ENCODE measurements at places on chromosomes 3 and 15.

DNA sequence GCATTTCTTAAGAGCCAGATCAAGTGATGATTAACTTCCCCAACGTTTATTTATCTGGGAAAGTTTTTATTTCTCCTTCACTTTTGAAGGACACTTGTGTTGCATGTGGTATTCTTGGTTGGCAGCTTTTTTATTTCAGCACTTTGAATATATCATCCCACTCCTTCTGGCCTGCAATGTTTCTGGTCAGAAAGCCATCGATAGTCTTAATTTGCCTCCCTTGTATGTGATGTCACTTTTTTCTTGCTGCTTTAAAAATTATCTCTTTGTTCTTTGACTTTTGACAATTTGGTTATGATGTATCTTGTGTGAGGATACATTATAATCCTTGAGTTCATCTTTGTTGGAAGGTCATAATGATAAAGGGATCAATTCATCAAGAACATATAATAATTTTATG, 503.2 kb downstream of the OTOL1 start:
- DNase-seq: no peak

GRCh38 chr3:106619-107018, 89.9 kb upstream of the CHL1 start:
- DNase-seq: no peak

- peak; percentile 65 for DNase-seq
Observed at GRCh38 chr15:88982304-88982945, 69.2 kb upstream of the MFGE8 start.

- DNase-seq: no peak
Observed at GRCh38 chr3:137988152-137988551, 21.8 kb upstream of the CLDN18 start.

GRCh38 chr15:40038275-40038637, 725 bp downstream of the SRP14 start:
- DNase-seq: peak; percentile 29

GRCh38 chr3:182626484-182627467, 166.5 kb upstream of the ATP11B start:
- no peak for DNase-seq

DNA sequence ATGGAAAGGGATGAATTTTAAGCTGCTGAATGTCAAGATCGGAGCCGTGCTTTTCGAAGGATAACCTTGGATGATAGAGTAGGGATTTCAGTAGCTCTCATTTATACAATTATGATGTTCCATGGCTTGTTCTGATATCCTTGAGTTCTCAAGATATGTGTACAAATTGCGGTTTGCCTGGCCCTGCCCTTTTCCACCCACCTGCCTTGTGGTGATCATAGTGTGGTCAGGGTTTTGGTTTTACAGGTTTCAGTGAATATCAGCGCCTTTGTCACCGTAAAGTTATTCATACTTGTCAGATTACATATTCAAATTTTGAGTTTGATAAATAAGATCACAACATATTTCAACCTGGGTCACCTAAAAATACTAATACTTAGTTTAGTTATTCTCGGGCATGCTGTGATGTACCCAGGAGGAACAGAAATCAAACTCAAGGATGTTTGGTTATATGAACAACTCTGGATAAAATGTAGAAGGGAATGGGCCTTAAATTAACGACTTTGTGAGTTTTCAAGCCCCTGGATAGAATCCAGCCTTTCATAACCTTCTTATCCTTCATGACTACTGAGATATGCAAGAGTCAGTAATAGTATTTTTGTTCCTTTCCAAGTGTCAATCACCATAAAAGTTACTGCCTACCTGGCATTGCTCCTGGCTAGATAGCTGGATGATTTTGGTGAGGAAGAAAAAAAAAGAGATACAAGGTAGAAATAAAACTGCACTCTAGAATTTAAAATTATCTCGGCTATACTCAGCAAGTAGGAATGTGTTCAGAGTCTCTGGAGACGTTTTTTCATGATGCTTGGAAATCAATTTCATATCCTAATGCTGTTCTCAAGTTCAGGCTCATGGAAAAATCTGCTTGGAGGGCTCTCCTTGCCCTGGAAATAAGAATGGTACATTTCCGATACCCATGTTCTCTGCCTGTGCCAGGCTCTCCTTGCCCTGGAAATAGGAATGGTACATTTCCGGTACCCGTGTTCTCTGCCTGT, 209.2 kb upstream of the TPRG1 start:
- DNase-seq: peak; percentile 10

GRCh38 chr15:74414603-74415338, 19.0 kb downstream of the SEMA7A start:
- DNase-seq: no peak

GRCh38 chr3:159583662-159584061, 405.0 kb upstream of the IL12A start:
- peak; percentile 60 for DNase-seq

- DNase-seq: no peak
Observed at GRCh38 chr3:184360070-184360928, 1.1 kb downstream of the CLCN2 start.

DNA sequence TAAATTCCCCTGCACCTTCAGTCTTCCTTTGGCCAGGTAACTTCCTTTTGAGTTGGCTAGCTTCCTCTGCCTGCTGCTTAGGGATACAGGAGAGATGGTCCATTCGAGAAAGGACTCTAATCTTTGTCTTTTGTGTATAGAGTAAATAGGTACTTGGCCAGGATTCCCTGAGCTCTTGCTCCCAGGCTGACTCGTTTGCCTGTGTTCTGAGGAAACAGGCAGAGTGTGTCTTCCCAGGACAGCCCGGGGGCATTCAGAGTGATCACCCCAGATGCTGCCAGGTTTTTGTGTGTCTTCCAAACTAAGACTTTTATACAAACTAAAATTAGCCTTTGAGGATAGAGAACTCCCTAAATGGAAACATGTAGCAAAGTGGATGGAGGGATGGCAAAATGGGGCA, 39.5 kb downstream of the TMEM108 start:
- no peak for DNase-seq

GRCh38 chr3:9581742-9582141, 28.1 kb upstream of the LHFPL4 start:
- no peak for DNase-seq

- DNase-seq: no peak
Observed at GRCh38 chr3:162945626-162946025, 1449.0 kb downstream of the OTOL1 start.

DNA sequence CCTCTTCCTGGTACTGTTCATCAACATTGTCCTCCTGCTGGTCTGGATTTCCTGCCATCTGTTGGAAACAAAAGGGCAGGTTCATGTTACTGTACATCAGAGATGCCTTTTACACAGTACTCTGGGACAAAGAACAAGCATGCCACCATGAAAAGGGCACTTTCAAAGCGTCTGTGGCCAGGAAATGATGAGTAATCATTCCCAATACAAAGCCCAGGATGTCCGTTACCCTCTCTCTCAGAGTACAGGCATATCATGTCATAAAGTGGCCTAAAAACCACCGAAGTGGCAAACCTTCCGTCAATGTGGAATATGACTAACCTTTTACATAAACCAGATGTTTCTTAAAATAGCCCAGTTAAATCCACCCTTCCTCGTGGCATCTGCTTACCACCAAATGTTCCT, 71.2 kb downstream of the GOLIM4 start:
- peak; percentile 78 for DNase-seq

GRCh38 chr3:185076219-185076618, 76.6 kb downstream of the C3orf70 start:
- no peak for DNase-seq

DNA sequence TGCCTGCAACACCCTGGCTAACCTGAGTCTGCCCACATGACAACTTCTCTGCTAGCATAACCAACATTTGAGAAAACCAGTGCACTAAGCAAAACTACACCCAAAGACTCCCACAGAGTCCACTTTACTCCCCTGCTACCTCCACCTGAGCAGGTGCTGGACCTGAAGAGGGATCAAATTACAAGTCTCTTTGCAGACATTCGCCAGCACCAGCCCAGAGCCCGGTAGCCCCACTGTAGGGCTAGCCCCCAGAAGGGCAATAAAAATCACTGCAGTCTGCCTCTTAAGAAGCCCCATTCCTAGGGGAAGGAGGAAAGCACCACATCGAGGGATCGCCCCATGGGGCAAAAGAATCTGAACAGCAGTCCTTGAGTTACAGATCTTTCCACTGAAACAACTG, 472.2 kb downstream of the GRM7 start:
- DNase-seq: no peak

DNA sequence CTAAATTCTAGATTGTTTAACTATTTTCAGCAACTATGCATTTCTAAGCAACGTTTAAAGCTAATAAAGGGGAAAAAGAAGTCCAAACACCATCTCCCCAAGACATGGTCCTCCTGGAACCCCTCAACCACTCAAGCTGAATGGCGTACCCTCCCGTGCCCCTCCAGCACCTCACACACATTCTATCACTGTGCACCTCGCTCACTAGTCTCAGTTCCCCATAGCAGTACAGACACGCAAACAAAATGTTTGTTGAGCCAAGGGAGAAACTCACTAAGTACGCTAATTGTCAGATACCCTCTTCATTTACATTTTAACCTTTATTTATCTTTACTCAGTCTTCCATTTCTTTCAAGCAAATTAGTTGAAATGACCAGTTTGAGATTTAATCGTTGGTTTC, 48.8 kb downstream of the ACAP2 start:
- no peak for DNase-seq

GRCh38 chr15:40357723-40358470, at the start of gene DISP2:
TSS of gene DISP2 (plus strand) at chr15:40358219. CDS start at chr15:40358322, 103 bp downstream.
- DNase-seq: peak; percentile 79

GRCh38 chr3:66400411-66401156, 100.2 kb downstream of the LRIG1 start:
- DNase-seq: no peak

DNA sequence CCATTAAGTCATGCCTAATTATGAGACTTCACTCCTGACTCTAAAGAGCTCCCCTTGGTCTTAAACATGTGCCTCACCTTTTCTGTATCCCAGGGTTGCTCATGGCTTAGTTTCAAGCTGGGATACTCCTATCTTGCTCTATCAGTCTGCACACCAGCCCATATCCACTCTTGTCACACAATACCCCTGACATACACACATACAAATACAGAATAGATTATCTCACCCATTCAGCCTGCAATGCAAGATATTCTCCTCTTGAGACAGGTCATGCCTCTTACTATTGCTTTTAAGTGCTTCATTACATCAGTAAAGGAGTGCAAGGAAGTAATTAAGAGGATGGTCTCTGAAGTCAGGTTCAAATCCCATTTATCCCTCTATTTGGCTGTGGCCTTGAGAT, 587.3 kb downstream of the IGSF11 start:
- no peak for DNase-seq

DNA sequence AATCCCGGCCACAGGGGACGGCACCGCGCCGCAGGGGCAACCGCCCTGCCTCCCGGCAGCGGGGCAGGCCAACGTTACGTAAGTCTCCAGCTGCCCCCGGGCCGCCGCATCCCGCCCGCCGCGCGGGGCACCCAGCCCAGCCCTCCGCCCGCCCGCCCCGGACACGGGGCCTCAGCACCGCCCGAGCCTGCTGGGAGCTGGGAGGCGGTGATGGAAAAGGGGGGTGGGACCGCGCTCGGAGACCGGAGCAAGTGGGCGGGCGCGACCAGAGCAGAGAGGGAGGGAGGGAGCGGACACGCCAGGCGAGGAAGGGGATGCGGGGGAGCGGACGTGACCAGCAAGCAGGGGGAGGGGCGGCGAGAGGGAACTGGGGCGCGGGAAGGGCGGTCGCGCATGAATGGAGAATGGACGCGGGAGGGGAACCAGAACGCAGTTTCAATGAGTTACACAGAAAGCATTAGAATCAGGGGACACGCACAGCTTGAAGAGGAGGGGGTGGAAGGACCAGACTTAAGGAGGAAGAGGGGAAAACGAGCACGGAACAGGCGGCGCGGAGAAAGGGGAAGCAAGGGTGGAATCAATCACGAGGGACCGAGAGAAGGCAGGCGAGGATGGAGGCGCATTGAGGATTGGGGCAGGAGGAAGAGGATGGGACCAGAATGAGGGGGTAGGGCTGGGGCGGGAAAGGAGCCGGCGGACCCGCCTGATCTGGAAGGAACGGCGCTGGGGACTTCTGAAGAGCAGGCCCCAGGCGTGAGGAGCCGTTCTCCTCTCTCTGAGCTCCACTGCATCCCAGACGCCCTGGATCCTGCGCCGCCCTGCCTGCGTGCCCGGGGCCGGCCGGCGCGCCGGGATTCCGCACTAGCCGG, 559 bp downstream of the PKM start:
- DNase-seq: peak; percentile 96

DNA sequence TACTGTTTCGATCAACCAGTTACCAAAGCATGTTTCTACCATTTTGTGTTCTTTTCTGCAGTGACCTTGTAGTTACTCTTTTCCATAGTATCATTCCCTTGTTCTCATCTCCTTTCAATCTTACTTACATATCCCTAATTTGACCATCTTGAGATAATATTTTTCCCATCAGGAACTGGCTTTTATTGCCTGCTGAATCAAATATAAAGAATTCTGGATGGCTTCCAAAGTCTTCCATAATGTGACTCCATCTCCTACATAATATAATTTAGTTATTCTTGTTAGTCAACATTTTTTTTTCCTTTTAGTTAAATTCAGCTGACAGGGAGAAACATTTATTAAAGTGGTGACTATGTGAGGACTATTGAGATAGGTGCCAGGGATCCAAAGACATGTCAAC, 7.0 kb downstream of the USP8 start:
- DNase-seq: peak; percentile 40

GRCh38 chr3:43758592-43759225, 68.0 kb downstream of the ABHD5 start:
- no peak for DNase-seq

DNA sequence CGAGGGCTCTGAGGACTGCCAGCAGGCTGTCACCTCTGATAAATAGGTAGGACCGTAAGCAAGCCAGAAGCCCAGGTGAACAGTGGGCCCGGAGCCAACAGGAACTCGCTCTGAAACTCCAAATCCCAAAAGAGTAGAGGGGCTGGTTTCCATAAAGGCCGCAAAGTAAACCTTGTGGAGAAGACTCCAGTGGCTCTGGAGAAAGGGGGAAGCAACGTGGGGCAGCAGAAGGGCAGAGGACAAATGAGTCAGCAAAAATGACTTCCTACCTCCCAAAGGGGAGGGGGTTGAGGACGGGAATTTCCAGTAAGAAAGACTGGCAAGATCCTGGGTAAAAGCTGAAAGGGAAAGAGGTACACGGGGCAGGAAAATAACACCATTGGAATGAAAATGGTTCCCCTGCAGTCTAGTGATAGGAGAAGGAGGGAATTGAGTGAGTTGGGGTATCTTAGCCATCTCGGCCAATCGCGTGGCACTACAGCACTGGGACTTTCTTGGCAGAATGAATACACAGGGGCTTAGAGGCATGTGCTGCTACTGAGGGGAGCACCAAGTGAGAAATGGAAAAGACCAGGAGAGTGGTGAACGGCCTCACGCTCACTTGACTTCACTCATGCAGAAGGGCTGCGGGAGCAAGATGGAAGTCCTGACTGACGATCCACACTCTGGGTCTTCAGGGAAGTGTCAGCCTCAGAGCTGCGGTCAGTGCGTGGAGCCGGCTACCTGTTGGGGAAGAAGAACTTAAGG, 33.2 kb downstream of the BMF start:
- no peak for DNase-seq

DNA sequence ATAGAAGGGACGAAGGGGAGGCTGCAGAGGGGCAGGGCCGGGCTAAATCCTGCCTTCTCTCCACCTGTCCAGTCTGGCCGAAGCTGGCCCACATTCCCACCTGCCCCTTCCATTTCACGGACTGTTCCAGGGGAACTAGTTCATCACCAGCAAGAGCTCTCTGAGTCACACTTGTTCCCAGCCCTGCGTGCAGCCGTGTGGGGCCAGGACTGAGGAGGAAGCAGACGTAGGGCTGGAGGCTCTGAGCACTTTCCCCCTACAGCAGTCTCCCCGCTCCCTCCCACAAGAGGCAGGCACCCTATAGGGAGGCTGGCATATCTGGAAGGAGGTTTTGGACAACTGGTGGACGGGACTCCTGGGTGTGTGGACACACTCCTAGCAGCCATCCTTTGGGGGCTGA, 3.0 kb downstream of the ITIH4 start:
- peak; percentile 13 for DNase-seq
